ENCODE measurements at places on chromosomes 5 and 9. TPM values are rescaled to one million over a fixed set of nuclear protein-coding genes. Genes with fewer than 3 reads are reported as not detected.

Gene HABP4
- total RNA-seq = 18.2 TPM

DNA sequence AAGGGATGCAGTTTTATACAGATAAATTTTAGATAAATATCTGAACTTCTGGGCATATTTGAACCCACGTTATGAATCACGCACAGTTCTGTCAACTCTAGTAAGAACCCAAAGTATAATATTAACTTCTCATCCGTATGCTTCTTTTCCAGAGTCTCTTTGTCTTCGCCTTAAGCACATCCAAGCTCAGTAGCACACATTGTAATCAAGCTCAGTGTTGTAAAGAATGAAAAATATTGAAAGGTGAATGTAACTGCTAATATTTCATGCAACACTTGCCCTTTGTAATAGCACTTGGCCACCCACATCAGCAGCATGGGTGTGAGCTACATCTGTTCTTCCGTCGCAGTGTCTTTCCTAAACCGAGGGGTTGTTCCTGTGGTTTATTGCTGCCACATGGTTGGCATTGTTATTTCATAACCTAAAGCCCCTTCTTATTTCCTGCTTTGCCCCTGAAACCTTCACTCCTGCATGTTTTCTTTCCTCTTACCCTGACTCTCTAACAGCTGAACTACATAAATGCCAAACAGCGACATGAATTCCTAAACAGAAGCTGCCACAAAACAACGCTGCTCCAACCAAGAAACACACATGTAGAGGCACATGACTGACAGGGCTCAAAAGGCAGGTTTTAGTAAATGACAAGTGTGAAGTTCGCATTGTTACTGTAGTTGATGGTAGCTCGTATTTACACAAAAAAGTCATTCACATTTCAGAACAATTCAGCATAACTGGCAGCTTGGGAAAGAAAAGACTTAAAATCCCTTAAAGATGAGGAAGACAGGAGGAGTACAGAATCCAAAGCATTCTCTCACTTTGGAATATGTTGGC, 190.1 kb upstream of the MEF2C start:
- no peak for DNase-seq

DNA sequence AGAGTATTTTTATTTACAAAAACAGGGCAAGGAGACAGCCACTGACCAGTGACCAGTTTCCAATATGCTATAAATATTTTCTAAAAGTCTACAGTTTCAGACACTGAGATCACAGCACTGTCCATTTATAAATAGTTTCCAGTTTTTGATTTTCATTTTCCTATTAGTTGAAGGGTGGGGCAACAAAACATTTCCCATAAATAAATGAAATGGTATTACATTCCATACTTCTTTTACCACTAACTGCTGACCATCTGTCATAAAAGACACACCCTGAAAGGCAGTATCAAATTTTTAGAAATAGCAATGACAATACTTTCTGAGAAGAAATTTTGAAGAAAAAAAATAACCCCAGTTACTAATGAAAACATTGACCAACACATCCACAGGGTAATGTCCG, 126.7 kb downstream of the ARSB start:
- no peak for DNase-seq

DNA sequence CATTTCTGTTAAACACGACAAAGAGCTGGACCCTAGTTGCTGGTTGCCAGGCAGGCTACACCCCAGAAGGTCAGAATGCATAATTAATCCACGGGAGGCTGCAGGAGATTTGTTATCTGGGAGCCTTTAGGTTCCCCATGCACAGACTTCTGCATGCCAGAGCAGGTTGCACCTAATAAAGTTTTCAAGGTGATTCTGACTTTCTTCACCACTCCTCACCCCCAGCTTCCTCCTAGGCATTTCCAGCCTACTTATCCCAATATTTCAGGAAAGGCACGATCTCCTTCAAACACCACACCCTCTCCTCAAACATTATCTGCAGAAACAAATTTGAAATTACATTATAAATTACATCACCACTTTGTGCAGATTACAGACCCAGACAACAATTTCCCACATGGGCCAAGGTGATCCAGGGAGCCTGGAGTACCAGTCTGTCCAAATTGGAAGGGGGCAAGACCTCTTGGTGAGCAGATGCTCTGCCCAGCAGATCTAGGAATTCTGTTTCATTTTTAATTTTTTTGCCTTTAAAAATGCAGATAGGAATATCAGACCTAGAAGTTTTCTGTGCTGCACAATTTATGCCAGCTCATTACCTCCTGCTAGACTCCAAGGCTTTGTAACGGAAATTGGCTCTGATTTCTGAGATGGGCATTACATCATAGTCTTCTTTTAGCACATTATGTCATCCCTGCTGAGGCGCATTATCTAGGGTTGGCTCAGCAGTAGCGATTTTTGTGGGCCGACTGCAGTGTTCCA, 363.4 kb upstream of the SLC30A5 start:
- DNase-seq = peak; percentile 88

GRCh38 chr9:130301483-130302286, 36.1 kb downstream of the HMCN2 start:
- no peak for DNase-seq

GRCh38 chr5:111412593-111412992, 99.7 kb downstream of the STARD4 start:
- no peak for DNase-seq

- DNase-seq = no peak
Observed at GRCh38 chr9:76292246-76292645, 102.0 kb downstream of the RFK start.

Gene ERAP2
- 180 TPM for total RNA-seq

Gene NRG2
- 0.51 TPM for total RNA-seq

Gene FOXD1
- total RNA-seq = 0.77 TPM

DNA sequence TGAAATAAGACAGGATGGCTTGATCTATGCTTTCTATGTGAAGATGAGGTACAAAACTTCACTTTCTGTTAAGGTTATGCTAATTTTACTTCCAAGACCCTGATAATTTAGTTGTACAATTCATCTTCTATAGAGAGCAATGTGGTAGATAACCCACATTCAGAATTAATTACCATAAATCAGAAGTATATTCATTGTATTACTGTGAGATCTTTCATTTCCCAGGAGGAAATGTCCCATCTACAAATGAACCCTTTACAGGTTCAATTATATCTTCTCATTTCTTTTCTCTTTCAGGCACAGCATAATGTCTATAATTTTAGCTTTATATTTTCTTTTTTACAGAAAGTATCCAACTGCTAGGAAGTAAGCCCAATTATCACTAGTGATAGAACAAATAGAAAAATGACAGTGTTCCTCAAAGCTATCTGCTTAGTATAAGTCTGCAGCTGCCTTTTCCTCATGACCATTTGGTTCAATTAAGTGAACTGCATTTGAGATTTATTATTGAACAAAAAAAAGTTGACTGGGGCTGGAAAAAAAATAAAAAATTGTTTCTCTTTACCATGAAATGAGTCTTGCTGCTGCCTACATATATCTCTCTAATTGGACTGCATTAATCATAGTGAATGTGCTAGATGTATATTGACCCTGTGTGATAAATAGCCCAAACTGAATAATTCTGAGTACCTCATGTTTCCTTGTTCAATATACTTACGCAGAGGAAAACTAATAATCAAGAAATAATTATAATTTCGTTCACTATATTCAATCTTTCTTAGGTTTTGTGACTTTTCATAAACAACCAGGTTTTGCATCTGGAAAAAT, 1329.4 kb downstream of the PTPRD start:
- DNase-seq = no peak

Gene EQTN
- not detected for total RNA-seq

DNA sequence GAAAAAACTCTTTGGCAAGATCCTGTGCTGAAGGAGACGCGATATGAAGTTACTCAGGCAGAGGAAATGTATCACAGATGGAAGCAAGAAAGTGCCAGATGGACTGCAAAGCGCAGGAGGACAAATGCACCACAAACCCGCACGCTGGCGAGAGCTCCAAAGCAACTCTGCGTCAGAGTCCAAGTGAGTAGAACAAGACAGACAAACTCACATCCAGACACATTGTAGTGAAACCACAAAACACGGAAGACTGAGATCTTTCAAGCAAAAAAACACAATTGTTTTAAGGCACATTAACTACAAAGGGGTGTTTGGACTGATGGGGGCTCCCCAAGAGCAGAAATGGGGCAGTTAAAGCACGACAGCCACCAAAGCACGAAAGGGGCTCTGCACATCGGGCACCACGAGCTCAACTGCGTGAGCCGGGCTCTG, 39.2 kb upstream of the NKD2 start:
- DNase-seq = peak; percentile 25

Gene SLC34A3
- total RNA-seq = not detected

Gene TUSC1
- total RNA-seq = 10.5 TPM

GRCh38 chr5:2909035-2909434, 157.6 kb upstream of the IRX2 start:
- no peak for DNase-seq

DNA sequence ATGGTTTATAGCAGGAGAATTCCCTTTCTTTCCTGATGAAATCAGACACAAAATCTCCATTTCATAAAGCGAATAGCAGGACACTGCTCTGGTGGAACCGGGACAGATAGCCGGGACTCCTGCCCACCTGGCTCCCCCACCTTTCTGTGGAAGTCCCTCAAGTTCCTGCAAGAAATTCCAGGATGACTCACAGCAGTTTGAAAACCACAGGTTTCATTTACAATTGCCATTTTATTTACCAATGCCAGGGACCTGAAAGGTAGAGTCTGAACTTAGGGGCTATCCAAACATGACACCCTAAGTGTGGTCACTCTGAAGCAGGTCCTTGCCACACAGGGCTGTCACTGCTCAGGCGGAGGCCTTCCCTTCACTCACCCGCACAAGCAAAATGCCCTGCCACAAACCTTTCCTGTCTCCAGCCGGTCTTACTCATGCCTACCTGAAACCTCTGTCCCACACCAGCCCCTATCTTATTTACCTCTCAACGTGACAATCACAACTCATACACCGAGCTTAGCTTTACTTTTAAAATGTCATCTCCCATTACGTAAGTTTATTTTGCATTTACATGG, 63.3 kb upstream of the TAF1L start:
- DNase-seq = no peak

- DNase-seq = peak; percentile 4
Observed at GRCh38 chr9:72149231-72149975, at the start of gene GDA. GDA (plus strand) TSS chr9:72149440; CDS start chr9:72149560, 120 bp downstream.

- DNase-seq = no peak
Observed at GRCh38 chr9:135927195-135928013, 20.1 kb upstream of the CAMSAP1 start.

Gene EGR1
- total RNA-seq = 8.8 TPM

DNA sequence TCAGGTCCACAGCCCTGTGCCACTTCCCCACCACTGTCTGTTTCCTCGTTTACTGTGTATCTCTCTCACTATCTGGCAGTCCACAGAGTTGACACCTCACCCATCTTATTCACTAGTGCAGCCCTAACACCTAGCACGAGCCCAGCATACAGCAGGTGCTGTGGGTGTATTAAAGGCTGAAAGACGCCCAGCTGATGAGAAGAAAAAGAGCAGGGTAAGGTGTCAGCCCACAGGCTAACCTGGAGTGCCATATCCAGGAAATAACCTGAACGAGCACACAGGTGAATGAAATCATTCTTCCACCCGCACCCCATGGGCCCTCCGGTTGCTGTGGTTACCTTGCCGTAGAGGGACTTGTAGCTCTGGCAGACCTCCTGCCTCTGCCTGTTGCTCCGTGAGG, 18.6 kb downstream of the ANXA6 start:
- DNase-seq = no peak

- no peak for DNase-seq
Observed at GRCh38 chr9:3629495-3629894, 103.7 kb upstream of the RFX3 start.

DNA sequence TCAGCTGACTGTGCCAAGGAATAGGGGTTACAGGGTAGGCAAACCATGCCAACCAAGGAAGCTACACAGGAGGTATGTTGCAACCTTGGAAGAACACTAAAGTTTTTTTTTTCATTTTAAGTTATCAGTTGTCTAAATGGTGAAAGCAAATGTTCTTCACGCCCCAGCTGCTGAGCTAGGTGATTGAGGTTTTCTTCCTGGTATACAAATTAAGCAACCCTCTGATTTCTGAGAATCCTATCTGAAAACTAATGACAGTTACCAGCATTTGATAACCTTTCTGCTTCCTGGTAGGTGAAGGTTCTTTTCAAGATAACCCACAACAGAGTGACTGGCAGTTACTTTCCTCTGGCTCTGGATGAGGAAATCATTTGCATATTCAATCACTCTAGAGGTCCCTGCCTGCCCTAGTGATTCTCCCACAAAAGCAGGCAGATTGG, 194.9 kb downstream of the ATP10B start:
- DNase-seq = no peak

GRCh38 chr5:140287801-140288521, 14.9 kb downstream of the PFDN1 start:
- DNase-seq = no peak

DNA sequence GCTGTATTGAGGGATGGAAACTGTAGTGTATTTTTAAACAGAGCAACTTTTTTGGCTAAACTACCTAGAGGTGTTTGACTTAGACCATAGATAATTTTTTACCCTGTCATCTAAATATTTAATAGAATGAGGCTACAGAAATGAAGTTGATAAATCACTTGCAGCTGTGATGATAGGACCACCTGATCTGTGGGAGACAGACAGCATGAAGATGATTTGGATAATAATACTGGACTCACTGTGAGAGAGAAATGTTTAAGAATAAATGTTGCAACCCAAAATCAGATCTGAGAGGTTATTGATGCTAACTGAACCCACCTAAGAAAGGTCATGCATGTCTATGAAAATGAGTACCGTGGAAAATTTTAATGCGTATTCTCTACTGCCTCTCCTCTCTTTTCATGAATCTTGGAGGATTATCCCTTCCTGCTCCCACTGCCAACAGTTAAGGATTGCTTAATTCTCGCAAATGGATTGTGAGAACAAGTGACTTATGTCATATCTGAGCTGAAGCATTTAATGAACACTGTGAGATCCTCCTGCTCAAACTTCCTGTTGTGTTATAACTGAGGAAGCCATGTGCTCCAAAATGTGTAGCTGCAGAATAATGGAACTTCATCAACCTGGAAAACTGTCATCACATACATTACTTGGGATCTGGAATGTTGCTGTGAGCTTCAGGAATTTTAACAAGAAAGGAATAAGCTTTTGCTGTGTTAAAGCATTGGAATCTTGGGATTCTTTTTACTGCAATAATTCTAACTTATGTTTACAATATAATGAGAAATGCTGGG, 617.9 kb upstream of the CDH18 start:
- no peak for DNase-seq

Gene CACFD1
- 9.1 TPM for total RNA-seq

GRCh38 chr5:112878760-112879159, 17.7 kb downstream of the SRP19 start:
- no peak for DNase-seq

- DNase-seq = peak; percentile 53
Observed at GRCh38 chr5:85109616-85110015, 724.9 kb upstream of the EDIL3 start.

Gene NUTM2G
- not detected for total RNA-seq

Gene ASS1
- total RNA-seq = 223 TPM

Gene PCDHB9
- total RNA-seq = 0.99 TPM

GRCh38 chr5:72221541-72221940, 98.5 kb downstream of the MRPS27 start:
- DNase-seq = no peak

Gene PCDHB12
- 0.26 TPM for total RNA-seq

GRCh38 chr9:71676460-71676859, 91.9 kb downstream of the CEMIP2 start:
- no peak for DNase-seq

Gene SLC6A7
- total RNA-seq = not detected
